ENCODE measurements at places on chromosomes 2 and 18.

GRCh38 chr2:190537765-190538164, 3.2 kb upstream of the NEMP2 start:
- no peak for DNase-seq

GRCh38 chr2:200258081-200258480, 48.4 kb upstream of the SPATS2L start:
- DNase-seq, result no peak

- DNase-seq, result no peak
These were observed 8.3 kb upstream of the POMC start for GRCh38 chr2:25176541-25177181.

DNA sequence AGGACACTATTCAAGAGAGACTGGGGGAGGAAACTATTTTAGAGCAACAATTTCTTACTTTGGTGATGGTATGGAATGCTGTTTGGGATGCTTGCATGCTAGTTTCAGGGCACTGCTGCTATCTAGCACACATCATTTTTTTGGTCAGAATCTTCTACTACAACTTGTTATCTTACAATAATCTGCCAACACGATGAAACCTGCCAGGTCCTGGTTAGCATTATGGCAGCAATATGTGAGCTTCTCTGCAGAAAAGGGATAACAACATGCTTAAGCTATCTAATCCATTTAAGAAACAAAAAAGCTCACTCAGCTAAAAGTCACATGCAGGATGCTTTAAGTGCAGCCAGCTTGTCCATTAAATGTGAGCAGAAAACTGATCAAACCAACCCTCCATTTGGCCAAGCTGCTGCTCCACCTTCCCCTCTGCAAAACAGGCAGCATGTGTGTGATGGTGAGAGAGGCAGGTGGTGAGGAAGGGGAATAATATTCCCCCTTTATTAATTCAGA, 30.1 kb downstream of the GAREM2 start:
- DNase-seq, result no peak

- no peak for DNase-seq
These were observed 276.6 kb downstream of the MREG start for GRCh38 chr2:215736653-215737290.
